ENCODE measurements at places on chromosomes 5 and 9.

- DNase-seq: no peak
These were observed 10.2 kb upstream of the NKD2 start for GRCh38 chr5:998246-999031.

GRCh38 chr5:54837093-54837492 is 148.3 kb downstream of the ESM1 start:
- DNase-seq: no peak

DNA sequence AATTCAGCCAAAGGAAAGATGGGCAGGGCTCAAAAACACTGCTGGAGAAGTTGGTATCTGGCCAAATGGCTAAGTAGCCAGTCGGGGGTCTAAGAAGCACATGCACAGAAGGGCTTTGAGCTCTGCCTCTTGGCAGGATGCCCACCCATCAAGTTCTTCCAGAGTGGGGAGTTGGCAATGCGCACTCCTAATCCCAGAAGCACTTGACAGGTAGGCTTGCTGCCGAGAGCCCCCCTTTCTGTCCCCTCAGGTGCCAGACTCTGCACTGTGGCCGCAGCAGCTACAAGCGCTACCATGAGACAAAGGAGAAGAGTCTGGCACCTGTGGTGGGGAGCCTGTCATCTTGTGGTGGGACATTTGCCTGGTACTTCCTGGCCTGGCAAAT is 252.9 kb upstream of the SLC24A2 start:
- DNase-seq: no peak

- DNase-seq: no peak
These were observed 189.2 kb downstream of the TARS1 start for GRCh38 chr5:33629999-33630398.

- no peak for DNase-seq
These were observed 53.2 kb upstream of the C9orf72 start for GRCh38 chr9:27626244-27627187.

DNA sequence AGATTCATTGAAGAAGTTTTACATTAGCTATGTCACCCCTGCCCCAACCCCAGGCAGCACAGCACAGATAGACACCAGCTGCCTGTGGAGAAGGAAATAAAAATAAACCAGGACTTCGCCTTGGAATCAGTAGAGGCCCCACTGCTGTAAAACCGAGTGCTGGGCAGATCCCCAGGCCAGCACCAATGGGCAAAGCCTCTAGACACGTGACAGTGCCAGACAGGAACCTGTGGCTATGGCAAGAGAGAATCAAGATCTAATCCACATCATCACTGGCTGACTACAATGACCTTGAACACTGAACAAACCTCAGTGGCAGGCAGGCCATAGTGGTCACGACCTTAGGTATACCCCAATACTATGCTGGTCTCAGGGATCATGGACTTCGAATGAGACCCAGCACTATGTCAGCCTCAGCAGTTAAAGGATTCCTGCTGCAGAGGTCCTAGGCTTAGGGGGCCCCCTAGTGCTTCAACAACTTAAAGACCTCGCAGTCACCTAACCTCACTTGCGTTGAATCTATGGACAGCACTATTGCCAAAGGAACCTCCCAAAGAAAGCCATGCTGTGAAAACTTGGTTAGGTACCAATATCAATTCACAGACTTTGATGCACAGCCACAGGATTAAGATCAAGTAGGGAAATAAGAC is 2118.6 kb upstream of the C9orf72 start:
- DNase-seq: peak; percentile 2

DNA sequence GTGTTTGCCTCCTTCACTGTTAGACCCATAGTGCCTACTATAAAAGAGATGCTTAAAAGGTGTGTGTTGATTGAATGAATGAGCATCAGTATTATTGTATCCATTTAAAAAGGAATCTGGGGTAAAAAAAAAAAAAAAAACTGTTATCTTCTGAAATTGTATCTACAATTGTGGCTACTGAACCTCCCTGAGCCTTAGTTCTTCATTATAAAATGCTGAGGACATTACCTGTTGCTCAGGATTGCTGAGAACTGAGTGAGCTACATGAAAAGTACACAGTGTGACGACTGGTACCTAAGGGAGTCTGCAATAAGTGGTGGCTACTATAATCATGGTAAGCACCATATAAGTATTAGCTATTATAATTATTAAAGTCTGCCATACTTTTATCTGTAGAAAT is 270.7 kb downstream of the NR3C1 start:
- DNase-seq: no peak

GRCh38 chr5:88664645-88665044 is 218.3 kb downstream of the MEF2C start:
- no peak for DNase-seq

DNA sequence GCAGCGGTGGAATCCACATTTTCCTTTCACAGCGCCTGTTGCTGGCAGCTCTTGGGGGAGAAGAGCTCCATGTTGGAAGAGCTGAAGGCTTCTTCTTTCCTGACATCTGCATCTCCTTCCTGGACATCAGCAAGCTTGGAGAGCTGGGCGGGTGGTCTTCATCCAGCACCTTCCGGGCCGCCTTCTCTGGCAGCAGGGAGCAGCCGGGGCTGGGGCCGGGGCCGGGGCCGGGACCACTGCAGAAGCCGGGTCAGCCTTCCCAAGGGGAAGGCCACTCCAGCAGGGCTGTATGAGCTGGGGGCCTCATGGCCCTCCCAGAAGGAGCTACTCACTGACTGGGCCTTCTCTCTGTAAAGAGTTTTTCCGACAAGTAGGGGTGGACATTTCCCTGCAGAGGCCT is 787.5 kb downstream of the TLE4 start:
- no peak for DNase-seq

GRCh38 chr5:169811023-169811422 is 169.3 kb downstream of the INSYN2B start:
- DNase-seq: no peak

DNA sequence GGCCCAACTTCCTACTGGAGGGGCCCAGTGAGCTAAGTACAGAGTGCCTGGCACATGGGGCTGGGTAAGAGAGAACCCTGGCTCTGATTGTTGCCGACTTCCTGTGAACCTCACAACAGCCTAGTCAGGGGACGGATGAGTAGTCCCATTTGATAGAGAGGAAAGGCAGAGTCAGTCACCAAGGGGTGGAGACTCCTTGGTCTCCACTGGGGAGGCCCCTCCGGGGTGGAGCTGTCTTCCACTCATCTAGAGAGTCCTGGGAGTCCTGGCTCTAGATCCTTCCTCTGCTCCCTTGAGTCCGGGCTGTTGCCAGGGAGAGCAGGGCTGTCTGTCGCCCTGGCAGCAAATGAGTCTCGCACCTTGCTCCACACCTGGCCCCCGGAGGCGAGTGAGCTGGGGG is 8.0 kb downstream of the GRK6 start:
- DNase-seq: peak; percentile 68

DNA sequence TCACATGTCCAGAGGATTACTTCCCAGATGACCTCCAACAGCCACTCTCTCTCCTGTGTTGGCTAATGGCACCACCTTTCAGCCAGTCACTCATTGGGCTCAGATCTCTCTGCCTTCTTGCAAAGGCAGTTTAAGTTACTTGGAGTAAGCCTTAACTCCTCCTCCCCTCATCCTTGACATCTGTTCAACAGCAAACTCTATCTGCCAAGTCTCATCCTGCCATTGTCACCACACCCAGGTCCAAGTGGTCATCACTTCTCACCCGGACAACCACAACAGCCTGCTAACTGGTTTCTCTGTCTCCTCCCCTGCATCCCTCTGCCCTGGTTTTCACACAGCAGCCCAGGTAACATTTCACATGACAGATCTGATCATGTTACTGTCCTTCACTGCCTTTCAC is 58.5 kb downstream of the DCP2 start:
- DNase-seq: no peak

- no peak for DNase-seq
These were observed 25.2 kb upstream of the BASP1 start for GRCh38 chr5:17192191-17192590.

DNA sequence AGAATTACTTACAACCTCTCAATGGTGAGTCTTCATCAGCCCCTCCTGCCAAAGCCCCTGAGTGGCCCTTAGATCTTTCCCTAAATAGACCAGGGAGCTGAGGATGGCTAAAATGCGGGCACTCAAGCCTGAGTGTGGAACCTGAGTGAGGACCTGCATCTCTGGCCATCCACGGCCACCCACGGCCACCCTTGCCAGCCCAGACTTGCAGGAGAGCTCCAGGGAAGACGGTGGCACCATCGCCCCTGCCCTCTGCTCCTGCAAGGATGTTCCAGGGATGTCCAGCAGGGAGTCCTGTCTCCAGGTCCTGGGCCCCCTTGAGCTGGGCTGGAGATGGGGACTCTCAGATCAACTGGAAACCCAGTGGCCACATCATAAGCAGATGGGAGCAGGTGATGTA is 68.2 kb upstream of the OLFM1 start:
- DNase-seq: no peak
